Kidney (tissue), 22 donors: ENCODE measurements at places on chromosomes 3 and 15. TPM values are rescaled to one million over a fixed set of nuclear protein-coding genes. Genes with fewer than 3 reads are reported as not detected.

KNG1 gene
- 710 TPM for polyA plus RNA-seq

RCN2 gene
- polyA plus RNA-seq: 44.5 TPM

SH3GL3 gene
- polyA plus RNA-seq: not detected

TMIE gene
- 1.3 TPM for polyA plus RNA-seq

RBMS3 gene
- 3.2 TPM for polyA plus RNA-seq

TNFSF10 gene
- 75.4 TPM for polyA plus RNA-seq

HRG gene
- polyA plus RNA-seq: 22.8 TPM

IP6K2 gene
- 112 TPM for polyA plus RNA-seq

PLA2G4E gene
- not detected for polyA plus RNA-seq

CFAP91 gene
- polyA plus RNA-seq: 4.7 TPM

CTDSPL2 gene
- polyA plus RNA-seq: 4.2 TPM

ELL3 gene
- polyA plus RNA-seq: 2.7 TPM

FGF7 gene
- polyA plus RNA-seq: 3.8 TPM

HCLS1 gene
- 11.7 TPM for polyA plus RNA-seq

GOLGA8Q gene
- not detected for polyA plus RNA-seq

GPR176 gene
- 2.9 TPM for polyA plus RNA-seq

SCN11A gene
- polyA plus RNA-seq: 0.17 TPM

GNAT1 gene
- polyA plus RNA-seq: not detected

CIDEC gene
- not detected for polyA plus RNA-seq

ECE2 gene
- polyA plus RNA-seq: not detected

SNURF gene
- polyA plus RNA-seq: 8.3 TPM

CA12 gene
- polyA plus RNA-seq: 242 TPM

GPR62 gene
- 0.41 TPM for polyA plus RNA-seq

UCN2 gene
- not detected for polyA plus RNA-seq

ESYT3 gene
- polyA plus RNA-seq: 1.5 TPM

CSPG5 gene
- 0.67 TPM for polyA plus RNA-seq

SYNPR gene
- polyA plus RNA-seq: not detected

MED12L gene
- polyA plus RNA-seq: 0.13 TPM

TIGIT gene
- polyA plus RNA-seq: not detected

TUSC7 gene
- not detected for polyA plus RNA-seq

GCSAM gene
- polyA plus RNA-seq: not detected

TMEM40 gene
- polyA plus RNA-seq: 0.52 TPM

SPESP1 gene
- polyA plus RNA-seq: 3.7 TPM

LDHAL6B gene
- not detected for polyA plus RNA-seq

SKOR1 gene
- polyA plus RNA-seq: 0.22 TPM

COL6A5 gene
- not detected for polyA plus RNA-seq

DENND6A gene
- polyA plus RNA-seq: 7.8 TPM

POC1A gene
- 2.5 TPM for polyA plus RNA-seq

CCR8 gene
- not detected for polyA plus RNA-seq

CPN2 gene
- 15.8 TPM for polyA plus RNA-seq

MORC1 gene
- polyA plus RNA-seq: not detected

AQP9 gene
- polyA plus RNA-seq: 0.30 TPM

SLC28A2 gene
- 0.17 TPM for polyA plus RNA-seq

TEX9 gene
- polyA plus RNA-seq: 9.4 TPM

CCDC191 gene
- 3.7 TPM for polyA plus RNA-seq

IL17RC gene
- polyA plus RNA-seq: 31.5 TPM

CPNE9 gene
- polyA plus RNA-seq: 0.19 TPM

CDCP1 gene
- polyA plus RNA-seq: 3.7 TPM

CLRN1 gene
- polyA plus RNA-seq: not detected

EIF4G1 gene
- 118 TPM for polyA plus RNA-seq

ACTR8 gene
- 20.4 TPM for polyA plus RNA-seq

TMEM108 gene
- 1.5 TPM for polyA plus RNA-seq

AADAC gene
- not detected for polyA plus RNA-seq

RASA2 gene
- polyA plus RNA-seq: 2.2 TPM

ITGA11 gene
- 3.4 TPM for polyA plus RNA-seq

ADAMTS9 gene
- 25.0 TPM for polyA plus RNA-seq

PLXNB1 gene
- 101 TPM for polyA plus RNA-seq

PPP1R14D gene
- polyA plus RNA-seq: 4.0 TPM

CLDN16 gene
- 28.4 TPM for polyA plus RNA-seq

CCRL2 gene
- 2.1 TPM for polyA plus RNA-seq
